ENCODE measurements at places on chromosomes 1 and 21. TPM values are rescaled to one million over a fixed set of nuclear protein-coding genes. Genes with fewer than 3 reads are reported as not detected.

PTGER3 gene
- total RNA-seq, result not detected

RAB25 gene
- total RNA-seq, result not detected

SH3BGR gene
- total RNA-seq, result 4.9 TPM

SYF2 gene
- total RNA-seq, result 35.4 TPM

KRTAP10-4 gene
- not detected for total RNA-seq

ANGPTL3 gene
- total RNA-seq, result not detected

RHD gene
- not detected for total RNA-seq

ZNF436 gene
- 5.8 TPM for total RNA-seq

IQGAP3 gene
- 29.4 TPM for total RNA-seq

GBP1 gene
- 31.4 TPM for total RNA-seq

TBX19 gene
- total RNA-seq, result 0.29 TPM

COL11A1 gene
- 3.2 TPM for total RNA-seq

PCSK9 gene
- 30.1 TPM for total RNA-seq

TMEM82 gene
- total RNA-seq, result not detected

MAEL gene
- not detected for total RNA-seq

SLC35F3 gene
- 0.71 TPM for total RNA-seq

KIF17 gene
- total RNA-seq, result 1.9 TPM

COL9A2 gene
- total RNA-seq, result 3.5 TPM

DMRTA2 gene
- total RNA-seq, result not detected

ZSWIM5 gene
- total RNA-seq, result 0.29 TPM

ZYG11A gene
- 0.86 TPM for total RNA-seq

SLFNL1 gene
- total RNA-seq, result not detected

CEP104 gene
- 25.9 TPM for total RNA-seq

TEKT2 gene
- not detected for total RNA-seq

SH2D5 gene
- total RNA-seq, result 1.7 TPM

SPRR2F gene
- not detected for total RNA-seq

OR2L5 gene
- not detected for total RNA-seq

CHIT1 gene
- not detected for total RNA-seq

RBM11 gene
- not detected for total RNA-seq

LENEP gene
- total RNA-seq, result not detected

TIAM1 gene
- 1.2 TPM for total RNA-seq

C1orf210 gene
- not detected for total RNA-seq

FMO2 gene
- not detected for total RNA-seq

TIE1 gene
- total RNA-seq, result 4.6 TPM

HOOK1 gene
- not detected for total RNA-seq

DCDC2B gene
- total RNA-seq, result not detected

CCDC181 gene
- total RNA-seq, result 1.1 TPM

CFHR3 gene
- not detected for total RNA-seq

MIXL1 gene
- not detected for total RNA-seq

A3GALT2 gene
- total RNA-seq, result not detected

SDHB gene
- total RNA-seq, result 159 TPM
